ENCODE measurements at places on chromosomes 2 and 18.

- no peak for DNase-seq
These were observed 81.8 kb upstream of the ADAM23 start for GRCh38 chr2:206361407-206362045.

GRCh38 chr2:99787769-99788382, 298.1 kb upstream of the REV1 start:
- DNase-seq, result no peak

DNA sequence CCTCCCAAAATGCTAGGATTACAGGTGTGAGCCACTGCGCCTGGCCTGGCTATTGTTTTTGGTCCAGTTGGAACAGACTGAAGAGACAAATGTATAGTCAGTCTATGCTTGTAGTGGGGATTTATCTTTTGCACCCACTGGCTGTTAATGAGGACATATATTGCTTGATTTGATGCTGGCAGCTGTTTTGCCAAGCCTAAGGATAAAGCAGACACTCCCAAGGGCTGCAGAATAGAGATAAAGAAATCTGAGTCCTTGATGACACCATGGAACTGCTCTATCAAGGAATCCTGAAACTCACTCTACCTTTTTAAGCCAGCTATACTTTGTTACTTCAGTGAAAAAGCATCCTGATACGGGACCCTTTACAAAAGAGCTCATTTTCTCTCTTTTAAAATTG, 43.1 kb upstream of the ENOSF1 start:
- no peak for DNase-seq

DNA sequence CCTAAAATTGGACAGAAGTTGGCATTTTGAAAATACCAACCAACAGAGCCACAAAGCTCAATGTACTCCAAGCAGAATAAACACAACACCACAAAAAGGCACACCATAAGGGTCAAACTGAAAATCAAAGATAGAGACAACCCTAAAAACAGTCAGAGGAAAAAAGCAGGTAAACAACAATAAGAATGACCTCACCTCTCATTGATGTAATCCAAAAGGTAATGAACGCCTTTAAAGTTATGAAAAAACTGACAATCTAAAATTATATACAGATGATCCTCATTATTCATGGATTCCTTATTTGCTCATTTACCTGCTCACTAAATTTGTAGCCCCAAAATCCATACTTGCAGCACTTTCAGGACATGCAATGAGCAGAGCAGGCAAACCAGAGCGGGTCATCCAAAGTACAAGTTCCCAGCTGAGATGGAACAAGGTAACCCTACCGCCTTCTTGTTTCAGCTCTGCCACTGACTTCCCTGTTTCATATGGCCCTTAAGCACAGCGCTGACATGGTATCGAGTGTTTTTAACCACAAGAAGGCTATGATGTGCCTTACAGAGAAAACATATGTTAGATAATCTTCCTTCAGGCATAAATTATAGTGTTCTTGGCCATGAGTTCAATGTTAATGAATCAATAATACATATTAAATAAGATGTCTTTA, 17.0 kb downstream of the RTN4 start:
- no peak for DNase-seq

DNA sequence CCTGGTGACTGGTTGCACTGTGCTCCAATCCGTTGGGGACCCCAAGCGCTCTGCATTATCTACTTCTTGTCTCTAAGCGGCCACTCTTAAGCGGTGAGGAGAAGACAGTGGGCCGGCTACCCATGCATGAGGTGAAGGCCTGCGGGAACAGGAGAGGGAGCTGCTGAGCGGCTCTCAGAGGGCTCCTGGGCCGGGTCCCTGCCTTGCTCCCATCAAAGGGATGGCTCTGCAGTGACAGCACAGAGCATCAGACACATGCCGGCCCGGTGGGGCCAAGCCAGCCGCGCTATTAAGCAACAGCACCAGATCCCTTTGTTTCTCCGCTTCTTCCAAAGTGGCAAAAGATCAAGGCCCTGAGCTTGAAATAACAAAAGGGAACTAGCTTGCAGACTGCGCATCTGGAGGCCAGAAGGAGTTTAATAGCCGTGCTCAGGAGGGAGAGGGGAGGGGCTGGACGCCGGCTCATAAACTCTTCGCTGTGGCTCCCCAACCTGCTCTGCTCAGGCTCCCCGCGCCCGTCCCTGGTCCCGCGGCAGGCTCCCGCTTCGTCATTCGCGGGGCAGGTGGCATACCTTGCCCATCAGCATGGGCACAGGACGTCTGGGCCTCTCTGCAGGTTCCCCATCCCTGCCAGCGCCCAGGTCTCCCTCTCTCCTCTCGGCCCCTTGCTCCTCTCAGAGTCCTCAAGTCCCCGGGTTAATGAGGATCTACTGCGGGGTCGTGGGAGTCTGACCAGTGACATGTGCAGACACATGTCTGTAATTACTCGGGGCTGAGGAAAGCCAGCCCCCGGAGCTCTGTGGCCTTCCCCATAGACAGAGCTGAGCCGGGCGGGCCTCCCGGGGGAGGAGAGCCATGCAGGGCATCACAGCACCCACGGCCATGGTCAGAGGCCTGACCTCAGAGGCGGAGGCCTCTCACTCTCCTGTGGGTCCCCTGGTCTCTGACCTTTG, 96.7 kb downstream of the ASB1 start:
- no peak for DNase-seq

DNA sequence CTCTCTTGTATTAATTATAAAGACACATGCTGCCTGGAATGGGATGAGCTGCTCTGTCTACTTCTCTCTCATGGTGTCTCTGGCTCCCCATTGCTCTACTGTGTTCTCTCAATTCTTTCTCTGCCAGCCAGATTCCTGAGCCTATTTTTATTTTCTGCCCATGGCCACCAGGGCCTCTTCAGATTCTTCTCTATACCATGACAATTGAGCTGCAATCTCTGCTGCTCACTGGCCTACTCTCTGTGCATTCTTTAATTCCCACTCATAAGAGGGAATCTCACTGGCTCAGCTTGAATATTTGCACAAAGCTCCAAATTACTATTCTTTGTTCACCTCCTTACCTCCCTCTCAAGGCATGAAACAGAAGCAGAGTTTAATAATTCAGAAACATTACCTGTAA, 161.4 kb upstream of the GULP1 start:
- no peak for DNase-seq

DNA sequence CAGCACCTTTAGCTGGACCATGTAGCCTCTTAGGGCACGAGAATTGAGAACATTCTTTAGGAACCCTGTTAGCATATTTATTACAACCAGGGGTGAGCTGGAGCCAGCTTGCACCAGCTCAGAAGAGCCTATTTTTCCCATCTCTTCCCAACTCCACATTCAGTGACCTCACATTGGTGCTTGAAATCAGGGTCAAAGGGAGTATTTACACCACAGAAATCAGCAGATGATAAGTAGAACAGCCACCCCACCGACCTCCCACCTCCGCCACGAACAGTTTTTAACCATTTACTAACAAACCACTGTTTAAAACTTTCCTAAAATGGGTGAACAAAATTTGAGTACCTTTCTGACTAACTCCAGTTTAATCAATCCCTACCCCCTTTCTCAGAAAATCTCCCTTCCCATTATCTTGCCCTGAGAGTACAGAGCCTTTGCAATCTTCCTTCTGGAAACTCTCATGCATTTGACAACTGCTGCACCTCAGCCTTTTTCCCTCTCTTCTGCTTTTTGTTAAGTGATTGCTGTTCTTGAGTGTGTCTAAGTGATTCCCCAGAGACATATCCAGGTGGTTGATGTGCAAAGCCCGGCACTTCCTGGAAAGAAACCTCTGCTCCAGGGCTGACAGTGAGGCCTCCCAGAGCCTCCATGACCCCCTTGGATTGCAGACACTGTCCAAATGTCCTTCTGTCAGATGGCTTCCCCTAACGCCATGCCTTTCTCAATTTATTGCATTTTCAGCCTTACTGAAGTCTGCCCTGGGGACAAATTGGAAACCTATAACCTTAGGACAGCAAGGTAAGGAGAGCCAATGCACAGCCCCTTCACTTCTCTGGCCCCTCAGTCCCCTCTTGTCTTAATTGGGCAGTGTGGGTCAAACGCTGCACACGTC, 389.5 kb upstream of the TNP1 start:
- DNase-seq, result peak; percentile 49

DNA sequence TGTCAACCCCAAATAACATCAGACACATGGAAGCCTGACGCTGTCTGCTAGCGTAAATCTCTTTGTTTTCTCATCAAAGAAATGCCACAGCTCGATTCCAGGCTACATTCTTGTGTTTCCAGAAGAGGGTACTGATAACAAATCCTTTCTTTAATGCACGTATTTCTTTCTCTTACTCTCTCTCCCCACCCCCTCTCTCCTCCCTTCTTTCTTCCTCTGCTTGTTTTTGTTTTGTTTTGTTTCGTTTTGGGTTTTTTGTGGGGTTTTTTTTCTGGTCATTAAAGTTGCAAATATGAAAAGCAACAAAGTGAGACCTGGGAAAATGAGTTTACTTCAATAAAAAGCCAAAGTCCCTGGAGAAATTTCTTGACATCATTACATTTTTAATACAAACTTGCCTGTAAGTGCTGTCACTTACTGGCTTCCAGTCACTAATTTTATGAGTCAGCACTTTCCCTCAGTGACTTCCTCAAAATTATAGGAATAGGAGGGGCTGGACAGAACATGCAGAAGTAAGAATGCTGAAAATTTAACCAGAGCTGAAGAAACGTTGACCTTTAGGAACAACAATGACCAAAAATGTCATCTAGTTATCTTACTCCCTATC, 106.7 kb upstream of the NABP1 start:
- DNase-seq, result no peak

DNA sequence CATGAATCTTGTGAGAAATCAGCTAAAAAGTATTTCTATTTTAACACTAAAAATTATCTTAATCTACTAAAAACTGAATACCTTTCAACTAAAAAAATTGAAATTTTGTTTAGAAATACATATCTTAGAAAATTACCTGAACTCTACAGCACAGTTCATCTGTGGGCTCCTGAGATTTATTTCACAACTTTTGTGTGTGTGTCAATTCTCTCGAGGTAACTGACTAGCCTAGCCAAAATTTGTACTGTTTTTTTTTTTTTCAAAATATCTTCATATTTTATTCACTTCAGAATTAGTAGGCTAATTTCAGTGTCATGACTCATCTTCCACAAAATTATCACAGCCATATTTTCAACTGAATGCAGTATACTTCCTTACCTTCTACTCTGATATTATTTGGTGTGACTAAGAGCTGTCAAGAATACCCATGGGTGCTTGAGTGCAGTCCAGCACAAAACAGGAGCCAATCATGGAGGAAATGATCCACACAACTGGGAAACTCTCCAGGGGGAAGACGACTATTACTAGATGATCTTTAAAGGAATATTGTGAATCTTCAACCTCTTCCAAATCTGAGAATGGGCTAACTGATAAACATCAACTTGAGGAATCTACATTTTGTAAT, 174.6 kb downstream of the ZNF385B start:
- DNase-seq, result no peak

DNA sequence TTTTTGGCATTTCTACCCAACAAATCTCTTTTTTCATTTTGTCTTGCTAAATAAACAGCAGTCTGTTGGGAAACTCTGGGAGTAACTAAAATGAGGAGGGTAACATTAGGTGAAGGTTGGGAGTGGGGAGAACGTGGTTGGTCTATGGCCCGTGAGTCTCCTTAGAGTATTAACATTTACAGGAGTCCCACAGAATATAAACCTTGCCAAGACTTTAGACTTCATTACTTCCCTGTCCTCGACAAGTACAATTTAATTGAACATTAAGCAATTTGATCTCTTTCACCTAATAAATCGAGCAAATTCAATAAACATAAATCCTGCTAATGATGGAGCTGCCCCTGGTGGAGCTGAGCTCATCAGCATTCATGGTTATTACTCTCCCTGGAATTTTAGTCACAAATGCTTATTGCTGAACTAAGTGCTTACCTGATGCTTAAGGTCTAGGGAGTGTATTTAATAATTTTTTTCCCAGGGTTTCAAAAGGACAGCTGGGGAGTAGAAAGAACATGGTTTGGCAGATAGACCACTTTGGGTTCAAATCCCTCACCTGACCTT, 95.1 kb upstream of the RASGRP3 start:
- no peak for DNase-seq

GRCh38 chr18:34592961-34593382, 117.1 kb upstream of the DTNA start:
- DNase-seq, result no peak

DNA sequence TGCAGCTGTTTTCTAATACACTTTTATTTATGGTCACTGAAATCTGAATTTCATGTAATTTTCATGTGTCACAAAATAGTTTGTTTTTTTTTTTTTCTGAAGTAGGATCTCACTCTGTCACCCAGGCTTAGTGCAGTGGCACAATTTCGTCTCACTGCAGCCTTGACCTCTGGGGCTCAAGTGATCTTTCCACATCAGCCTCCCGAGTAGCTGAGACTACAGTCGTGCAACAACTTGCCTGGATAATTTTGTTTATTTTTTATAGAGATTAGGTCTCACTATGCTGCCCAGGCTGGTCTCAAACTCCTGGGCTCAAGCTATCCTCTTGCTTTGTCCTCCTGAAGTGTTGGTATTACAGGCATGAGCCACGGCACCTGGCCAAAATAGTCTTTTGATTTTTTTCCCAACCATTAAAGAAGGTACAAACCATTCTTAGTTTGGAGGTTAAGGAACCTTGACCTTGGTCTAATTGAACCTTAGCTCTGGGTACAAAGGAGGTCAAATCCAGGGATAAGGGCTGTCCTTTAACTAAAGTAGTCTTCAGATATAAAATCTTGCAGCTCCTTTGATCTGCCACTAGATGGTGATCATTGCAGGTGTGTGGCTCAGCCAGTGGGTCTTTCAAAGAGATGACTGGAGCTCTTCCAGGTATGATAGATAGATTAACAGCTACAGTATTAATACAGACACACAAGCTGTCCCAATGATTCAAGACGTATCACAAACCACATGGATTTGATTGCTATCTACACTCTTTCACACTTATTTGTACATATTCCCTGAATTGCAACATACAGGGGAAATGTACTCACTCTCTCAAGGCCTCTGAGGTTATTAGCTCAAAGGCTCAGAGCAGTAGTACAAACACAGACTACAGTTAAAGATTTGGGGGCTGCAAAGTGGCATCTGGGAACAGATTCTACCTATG, 4.7 kb upstream of the KRCC1 start:
- peak; percentile 42 for DNase-seq

DNA sequence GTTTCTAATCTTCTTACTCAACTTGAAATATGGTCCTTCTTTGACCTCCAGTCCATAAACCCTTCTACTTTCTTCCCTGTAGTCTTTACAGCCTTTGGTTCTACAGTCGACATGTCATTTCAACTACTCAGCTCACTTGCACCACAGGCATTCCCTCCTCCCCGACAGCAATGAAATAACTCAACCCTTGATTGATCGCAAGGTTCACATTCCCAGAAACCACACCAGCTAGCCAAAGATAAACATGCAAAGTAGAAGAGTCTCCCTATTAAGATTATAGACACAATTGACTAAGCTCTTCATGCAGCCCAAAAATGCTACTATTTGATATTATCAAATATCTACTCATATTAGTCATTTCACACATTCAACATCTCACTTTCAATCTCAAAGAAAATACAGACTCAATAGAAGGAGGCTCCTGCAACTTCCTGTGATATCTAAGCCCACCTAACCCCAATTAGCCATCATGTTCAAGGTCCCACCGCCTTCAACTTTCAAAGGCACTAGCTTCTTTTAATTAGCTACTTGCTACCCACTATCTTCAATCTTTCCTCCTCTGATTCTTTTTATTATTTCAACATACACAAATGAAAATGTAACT, 50.8 kb downstream of the RTTN start:
- no peak for DNase-seq

GRCh38 chr2:231319867-231320266, 75.6 kb upstream of the B3GNT7 start:
- no peak for DNase-seq

- DNase-seq, result no peak
These were observed 1042.9 kb upstream of the ACVR2A start for GRCh38 chr2:146801886-146802285.
